ENCODE measurements at places on chromosomes 7 and 10. TPM values are rescaled to one million over a fixed set of nuclear protein-coding genes. Genes with fewer than 3 reads are reported as not detected.

DNA sequence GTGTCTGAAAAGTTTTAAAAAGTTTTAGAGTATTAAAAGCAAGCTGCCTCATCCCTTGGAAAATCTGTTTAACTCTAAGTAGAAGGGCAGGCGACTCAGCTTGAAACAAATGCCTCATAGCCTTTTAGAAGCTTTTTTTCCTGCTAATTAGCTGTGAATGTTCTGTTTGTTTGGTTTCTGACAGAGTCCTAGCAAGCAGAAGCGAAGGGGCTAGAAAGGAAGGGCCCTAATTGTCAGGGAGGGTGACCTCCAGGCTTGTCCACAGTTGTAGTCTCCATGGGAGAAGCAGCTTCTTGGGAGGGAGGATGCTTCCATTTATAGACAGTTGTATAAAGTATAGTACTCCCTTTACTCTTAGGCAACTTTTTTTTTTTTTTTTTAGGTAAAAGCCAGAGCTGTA lies 90.9 kb downstream of the DNAJC1 start:
- no peak for DNase-seq

DNA sequence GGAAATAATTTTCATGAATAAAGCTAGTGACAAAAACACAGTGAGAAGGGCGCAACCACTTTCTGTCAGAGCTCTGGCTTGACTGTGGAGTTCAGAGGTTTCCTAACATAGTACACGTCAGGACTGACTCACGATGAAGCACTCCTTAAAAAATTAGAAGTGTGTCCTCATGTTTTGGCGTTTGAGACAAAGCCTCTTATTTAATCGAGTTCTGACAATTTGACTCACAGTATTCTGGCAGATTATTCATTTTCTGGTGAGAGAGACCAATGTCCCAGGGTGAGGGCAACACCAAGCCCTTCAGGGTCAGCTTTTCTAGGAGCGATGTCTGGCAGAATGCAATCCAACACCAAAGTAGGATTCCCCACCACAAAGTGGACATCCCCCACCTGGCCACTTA lies 108.7 kb downstream of the DIP2C start:
- no peak for DNase-seq

DNA sequence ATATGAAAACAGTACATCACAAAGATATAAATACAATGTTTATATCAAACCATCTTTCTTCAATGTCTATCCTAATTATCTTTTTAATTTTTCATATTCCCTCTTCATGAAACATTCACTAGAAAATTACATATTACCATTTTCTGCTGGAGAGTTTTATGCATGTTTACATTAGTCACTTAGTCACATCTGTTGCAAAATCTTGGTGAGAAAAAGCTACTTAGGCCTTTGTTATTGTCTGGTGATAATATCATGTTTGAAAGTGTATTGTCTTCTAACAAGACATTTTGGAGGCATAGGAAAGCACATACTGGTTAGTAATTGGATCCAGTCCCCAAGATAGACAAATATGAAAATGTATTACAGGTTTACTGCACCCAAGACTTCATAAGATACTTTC lies 163.6 kb downstream of the GNAI1 start:
- DNase-seq: no peak

GRCh38 chr7:18866359-18867036 lies 250.9 kb downstream of the TWIST1 start:
- DNase-seq: no peak

- DNase-seq: no peak
Observed at GRCh38 chr7:45670227-45670626, 96.1 kb downstream of the ADCY1 start.

DNA sequence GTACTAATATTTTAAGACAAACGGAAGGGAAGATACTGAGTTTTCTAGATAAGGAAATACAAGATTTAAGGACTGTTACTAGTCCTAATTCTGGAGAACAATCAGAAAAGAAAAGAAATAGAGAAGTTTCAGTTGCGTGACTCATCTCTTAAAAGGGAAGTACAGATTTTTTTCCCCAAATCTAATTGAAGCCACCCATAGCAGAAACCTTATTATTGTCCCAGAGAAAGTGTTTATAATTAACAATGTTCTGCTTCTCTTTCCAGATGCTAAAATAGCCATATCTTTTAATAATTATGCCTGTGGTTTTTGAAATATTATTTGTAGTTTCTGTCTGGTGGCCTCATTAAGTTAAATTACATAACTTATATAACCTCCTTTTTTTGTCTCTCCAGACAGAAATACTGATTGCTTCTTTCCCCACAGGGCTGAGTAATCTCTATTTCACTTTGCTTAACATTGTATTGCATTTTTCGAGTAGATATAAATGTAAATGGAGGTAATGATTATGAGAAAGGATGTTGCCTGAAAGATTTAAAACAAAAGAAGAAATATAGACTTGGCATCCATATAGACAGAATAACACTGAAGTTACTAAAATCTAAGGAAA lies 240.7 kb upstream of the MBL2 start:
- DNase-seq: no peak

- DNase-seq: no peak
Observed at GRCh38 chr10:7546385-7546967, 120.3 kb downstream of the ITIH5 start.

DNA sequence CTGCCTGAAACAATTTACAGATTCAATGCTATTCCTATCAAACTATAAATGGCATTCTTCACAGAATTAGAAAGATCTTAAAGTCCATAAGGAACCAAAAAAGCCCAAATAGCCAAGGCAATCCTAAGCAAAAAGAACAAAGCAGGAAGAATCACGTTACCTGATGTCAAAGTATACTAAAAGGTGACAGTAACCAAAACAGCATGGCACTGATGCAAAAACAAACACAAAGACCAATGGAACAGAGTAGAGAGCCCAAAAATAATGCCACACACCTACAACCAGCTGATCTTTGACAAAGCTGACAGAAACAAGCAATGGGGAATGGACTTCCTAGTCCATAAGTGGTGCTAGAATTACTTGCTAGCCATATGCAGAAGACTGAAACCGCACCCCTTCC lies 166.0 kb downstream of the KMT2E start:
- DNase-seq: no peak

GRCh38 chr7:34128762-34129161 lies 223.4 kb downstream of the BMPER start:
- no peak for DNase-seq

DNA sequence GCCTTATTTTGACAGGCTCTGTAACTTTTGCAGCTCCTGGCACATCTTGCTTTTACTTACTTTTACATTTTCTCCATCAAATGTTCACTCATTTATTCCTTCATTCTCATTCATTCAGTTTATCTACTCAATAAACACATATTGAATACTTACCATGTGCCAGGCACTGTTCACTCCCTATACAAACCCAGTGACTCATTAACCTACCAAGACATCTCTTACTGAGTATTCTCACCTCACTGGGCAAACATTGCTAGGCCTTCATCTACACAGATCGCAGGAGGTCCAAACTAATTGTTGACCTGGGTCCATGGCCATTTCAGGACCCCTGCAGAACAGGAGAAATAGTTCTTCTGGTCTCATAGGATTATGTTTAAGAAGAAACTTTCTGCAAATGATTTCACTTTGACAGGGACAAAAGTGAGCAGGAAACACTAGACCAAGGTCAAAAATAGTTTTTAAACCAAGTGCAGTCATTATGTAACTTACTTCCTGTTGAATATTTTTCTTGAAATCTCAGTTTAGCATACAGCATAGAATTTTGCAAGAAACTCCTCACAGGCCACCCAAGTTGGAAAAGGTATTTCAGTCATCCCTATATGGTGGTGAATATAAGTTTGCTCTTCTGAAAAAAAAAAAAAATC lies 17.6 kb downstream of the SLC26A4 start:
- DNase-seq: no peak

DNA sequence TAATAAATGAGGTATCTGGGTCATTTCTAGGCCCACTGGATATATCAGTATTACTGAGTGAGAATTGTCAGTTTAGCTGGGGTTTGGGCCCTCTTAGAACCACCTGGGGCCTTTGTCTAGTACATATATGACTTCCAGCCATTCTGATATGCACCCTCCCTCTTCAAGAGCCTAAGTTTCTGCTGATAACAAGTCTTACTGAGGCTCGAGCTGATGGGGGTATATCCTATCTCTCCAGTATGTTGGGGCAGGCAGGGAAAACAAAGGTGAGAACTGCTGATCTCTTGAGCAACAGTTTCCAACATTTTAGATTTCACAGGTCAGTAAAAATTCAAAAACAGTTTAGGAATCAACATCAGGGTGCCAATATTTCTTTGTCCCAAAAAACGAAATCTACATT lies 10.8 kb upstream of the ZNRF2 start:
- no peak for DNase-seq

DNA sequence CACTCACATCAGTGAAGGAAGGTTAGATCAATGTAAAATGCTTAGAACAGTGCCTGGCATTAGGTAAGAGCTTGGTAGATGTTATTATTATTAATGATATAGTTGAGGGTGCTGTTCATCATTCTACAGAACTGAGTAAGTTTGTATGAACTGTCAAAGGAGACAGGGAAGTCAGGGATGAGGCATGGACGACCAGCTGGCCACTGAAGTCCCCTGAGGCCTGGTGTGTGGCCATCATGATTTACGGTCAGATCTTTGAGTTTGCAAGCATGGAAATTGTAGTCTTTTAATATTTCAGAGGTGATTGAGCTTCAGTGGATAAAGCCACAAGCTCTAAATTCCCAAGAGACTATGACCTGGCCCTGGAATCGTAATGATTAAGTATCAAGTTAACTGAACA lies 6.9 kb downstream of the ARMC3 start:
- no peak for DNase-seq

DNA sequence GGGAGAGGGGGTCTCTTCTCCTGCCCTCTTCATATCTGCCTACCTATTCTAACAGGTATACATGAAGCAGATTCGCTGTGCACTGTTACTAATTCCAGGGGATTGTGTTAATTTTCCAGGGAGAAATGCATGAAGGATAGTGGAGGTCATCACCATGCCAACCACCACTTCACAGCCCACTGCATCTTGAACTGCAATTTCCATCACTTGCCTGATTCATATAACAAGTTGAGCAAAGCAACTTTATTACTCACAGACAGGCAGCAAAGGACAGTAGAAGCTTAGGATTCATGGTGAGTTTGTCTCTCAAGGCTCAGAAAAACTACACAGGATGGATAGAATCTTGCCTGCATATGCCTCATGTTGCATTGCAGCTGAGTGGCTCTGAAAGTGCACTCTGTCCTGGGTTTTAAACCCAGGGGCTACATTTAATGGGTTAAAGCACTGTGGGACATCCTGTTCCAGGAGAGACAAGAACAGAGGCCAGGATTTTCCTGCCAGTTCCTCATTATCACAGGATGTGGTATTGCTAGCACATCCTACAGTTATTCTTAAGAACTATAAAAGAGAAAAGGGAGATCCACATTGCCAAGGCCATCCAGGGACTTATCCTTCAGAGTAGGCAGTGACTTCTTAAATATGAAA lies 136.9 kb upstream of the PRSS1 start:
- DNase-seq: no peak

- no peak for DNase-seq
Observed at GRCh38 chr7:8625612-8626011, 192.2 kb downstream of the NXPH1 start.

GRCh38 chr7:38889079-38889478 lies 19.9 kb downstream of the VPS41 start:
- DNase-seq: no peak

DNA sequence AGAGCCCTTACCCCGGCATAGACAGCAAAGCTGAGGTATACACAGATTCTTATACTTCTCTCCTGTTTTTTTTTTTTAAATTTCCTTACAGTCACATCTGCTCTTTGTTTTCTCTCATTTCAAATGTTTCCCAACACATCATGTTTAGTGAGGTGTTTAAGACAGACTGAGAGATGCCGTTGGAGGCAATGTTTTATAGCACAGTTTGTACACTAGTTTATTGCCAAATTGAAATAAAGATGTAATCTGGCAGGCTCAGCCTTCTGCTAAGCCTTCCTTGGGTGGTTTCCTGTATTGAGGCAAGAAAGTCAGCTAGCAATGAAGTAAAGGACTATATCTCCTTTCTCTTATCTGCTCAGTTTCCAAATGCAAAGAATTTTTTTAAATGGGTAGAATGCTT lies 393.4 kb downstream of the SORCS1 start:
- DNase-seq: no peak

GRCh38 chr7:71860572-71860971 lies 551.6 kb downstream of the CALN1 start:
- no peak for DNase-seq

GRCh38 chr7:111138193-111138569 lies 47.3 kb downstream of the LRRN3 start:
- DNase-seq: no peak

DNA sequence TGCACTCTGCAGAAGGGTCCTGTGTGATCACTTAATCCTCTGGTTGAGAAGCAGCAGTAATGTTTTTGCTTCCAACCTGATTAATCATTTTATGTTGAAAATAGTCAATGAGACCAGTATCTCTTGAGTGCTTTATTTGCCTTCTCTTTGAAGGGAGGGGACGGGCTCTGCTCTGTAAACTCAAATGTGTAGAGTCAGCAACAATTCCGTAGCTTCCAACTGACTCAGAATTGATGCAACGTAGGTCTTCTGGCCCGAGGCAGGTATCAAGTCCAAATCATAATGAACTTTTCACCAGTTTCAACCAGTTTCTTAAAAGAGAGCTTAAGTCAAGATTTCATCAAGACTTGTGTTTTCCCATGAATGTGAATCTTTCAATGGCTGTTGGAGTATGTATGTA lies 26.3 kb downstream of the GUSB start:
- no peak for DNase-seq

AGR3 gene
- total RNA-seq: not detected

LIPF gene
- not detected for total RNA-seq

MBL2 gene
- not detected for total RNA-seq

DNAH11 gene
- total RNA-seq: 0.18 TPM

FAM25A gene
- total RNA-seq: not detected

ACSM6 gene
- total RNA-seq: not detected

MYL10 gene
- not detected for total RNA-seq

GSTO2 gene
- 5.9 TPM for total RNA-seq

LEP gene
- not detected for total RNA-seq

CTNNA3 gene
- total RNA-seq: 2.3 TPM
